ENCODE measurements at places on chromosomes 3 and 15.

DNA sequence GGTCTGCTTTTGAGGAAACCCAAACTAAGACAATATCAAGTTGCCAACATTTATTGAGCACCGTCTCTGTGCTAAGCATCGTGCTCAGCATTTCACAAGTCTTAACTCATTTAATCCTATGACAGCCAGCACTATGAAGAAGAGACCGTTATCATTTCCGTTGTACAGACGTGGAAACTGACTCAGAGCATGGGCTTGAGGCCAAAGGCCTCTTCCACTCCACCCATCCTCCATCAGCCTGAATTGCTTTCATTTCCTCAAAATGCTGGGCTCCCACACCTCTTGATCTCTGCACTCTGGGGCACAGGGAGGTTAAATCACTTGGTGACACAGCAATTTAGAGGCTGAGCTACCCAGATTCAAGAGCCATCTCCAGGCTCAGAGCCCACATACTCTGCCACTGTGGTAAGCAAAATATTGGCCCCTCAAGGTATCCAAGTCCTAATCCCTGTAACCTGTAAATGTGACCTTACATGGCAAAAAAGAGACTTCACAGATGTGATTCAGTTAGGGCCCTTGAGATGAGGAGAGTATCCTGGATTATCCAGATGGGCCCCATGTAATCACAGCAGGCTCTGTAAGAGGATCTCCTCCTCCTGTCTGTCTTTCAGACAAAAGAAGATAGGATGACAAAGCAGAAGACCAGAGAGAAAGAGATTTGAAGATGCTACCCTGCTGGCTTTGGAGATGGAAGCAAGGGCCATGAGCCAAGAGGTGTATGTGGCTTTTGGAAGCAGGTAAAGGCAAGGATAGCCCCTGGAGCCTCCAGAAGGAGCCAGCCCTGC is 24.3 kb upstream of the FLNB start:
- peak; percentile 63 for DNase-seq

DNA sequence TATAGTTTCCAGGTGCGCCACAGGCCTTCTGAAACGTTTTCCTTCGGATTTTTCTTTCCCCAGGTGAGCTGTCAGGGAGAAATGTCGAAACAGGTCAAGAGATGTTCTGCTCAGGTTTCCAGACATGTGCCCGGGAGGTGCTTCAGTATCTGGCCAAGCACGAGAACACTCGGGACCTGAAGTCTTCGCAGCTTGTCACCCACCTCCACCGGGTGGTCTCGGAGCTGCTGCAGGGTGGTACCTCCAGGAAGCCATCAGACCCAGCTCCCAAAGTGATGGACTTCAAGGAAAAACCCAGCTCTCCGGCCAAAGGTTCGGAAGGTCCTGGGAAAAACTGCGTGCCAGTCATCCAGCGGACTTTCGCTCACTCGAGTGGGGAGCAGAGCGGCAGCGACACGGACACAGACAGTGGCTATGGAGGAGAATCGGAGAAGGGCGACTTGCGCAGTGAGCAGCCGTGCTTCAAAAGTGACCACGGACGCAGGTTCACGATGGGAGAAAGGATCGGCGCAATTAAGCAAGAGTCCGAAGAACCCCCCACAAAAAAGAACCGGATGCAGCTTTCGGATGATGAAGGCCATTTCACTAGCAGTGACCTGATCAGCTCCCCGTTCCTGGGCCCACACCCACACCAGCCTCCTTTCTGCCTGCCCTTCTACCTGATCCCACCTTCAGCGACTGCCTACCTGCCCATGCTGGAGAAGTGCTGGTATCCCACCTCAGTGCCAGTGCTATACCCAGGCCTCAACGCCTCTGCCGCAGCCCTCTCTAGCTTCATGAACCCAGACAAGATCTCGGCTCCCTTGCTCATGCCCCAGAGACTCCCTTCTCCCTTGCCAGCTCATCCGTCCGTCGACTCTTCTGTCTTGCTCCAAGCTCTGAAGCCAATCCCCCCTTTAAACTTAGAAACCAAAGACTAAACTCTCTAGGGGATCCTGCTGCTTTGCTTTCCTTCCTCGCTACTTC is 3.8 kb downstream of the BHLHE40 start:
- DNase-seq, result no peak

GRCh38 chr3:187870360-187871203 is 125.3 kb upstream of the BCL6 start:
- no peak for DNase-seq

DNA sequence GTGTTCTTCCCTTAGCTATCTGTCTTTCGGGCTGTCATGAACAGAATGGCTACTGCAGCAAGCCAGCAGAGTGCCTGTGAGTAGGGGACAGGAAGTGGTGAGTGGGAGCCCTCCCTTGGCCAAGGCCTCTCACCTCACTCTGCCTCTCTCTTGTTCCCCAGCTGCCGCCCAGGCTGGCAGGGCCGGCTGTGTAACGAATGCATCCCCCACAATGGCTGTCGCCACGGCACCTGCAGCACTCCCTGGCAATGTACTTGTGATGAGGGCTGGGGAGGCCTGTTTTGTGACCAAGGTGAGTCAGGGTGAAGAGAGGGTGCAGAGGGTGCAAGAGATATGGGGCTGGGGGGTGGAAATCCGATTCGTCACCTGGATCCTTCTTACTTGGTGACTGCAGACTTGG is 3.0 kb downstream of the DLL4 start:
- no peak for DNase-seq

DNA sequence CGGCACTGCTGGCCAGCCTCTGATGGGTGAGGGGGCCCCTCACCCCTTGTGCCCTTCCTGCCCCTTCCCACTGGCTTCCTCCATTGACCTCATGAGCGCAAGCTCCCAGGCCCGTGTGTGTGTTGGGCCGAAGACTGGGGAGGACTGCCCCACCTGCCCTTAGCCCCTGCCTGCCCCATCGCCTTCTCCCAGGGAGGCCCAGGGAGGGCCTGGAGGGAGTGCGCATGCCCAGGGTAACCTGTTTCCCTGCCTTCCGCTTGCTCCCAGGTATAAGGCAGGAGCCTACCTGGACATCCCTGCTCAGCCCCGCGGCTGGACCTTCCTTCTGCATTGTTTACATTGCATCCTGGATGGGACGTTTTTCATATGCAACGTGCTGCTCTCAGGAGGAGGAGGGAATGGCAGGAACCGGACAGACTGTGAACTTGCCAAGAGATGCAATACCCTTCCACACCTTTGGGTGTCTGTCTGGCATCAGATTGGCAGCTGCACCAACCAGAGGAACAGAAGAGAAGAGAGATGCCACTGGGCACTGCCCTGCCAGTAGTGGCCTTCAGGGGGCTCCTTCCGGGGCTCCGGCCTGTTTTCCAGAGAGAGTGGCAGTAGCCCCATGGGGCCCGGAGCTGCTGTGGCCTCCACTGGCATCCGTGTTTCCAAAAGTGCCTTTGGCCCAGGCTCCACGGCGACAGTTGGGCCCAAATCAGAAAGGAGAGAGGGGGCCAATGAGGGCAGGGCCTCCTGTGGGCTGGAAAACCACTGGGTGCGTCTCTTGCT is 8.8 kb downstream of the DLL4 start:
- no peak for DNase-seq

DNA sequence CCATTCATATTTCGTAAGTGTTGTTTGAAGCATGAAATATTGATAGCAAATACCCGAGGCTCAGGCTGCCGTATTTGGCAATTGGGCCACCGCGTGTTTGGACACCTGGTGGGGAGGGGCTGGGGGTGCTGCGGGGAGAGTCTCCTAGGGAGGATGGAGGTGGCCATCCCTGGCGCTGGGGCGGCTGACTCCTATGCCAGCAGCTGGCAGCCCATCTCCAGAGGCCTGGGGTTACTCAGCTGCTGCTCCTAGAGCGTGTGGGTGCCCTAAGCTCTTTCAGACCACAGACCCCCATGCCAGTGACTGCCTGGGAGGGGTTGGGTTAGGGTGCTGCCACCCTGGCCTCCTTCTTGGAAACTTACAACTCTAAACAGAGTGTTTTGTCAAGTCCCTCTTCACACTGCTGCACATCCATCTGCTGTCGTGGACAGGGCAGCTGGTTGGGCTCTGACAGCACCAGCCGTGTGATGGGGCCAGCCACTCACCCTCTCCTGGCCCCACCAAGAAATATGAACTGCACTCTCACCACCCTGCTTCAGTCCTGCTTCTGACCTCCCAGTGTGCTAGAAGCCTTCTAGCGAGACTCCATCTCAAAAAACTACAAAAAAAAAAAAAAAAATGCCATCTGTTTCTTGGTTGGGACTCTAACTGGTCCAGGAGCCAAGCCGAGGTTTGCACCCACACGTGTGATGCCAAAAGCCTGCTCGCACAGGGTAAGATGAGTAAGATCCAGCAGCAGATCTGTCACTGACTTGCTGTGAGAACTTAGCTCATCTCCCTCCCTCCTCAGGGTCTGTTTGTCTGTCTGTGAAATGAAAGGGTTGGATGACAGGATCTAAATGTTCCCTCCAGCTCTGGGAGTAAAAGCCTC is 156.2 kb downstream of the MEGF11 start:
- no peak for DNase-seq

DNA sequence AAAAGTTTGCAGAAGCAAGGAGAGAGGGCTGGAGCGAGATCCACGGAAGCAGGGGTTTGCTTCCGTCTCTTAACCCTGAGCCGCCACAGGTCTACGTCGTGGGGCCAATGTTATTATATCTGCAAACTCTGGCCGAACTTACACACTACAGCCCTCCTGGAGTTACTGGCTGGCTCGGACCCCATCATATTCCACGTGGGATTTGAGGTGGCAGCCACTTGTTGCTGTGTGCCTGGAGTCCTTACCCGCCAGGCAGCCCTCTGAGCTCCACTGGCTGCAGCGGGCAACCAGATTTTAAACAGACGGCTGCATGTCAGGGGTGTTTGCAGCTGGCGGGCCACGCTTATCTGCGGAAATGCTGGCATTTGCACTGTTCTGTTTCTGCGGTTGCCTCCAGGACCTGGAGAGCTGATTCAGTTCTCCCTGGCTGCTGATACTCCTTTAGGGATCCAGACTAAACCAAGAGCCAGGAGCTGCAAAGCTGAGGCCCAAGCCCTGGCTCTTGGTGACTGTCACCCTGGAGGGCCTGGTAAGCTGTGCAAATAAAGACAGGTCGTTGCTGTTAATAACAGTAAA is 34.7 kb downstream of the TM2D3 start:
- no peak for DNase-seq

- no peak for DNase-seq
Measured at GRCh38 chr3:27903446-27903845, 181.3 kb upstream of the EOMES start.

- DNase-seq, result no peak
Measured at GRCh38 chr3:22098021-22098420, 347.0 kb upstream of the ZNF385D start.

GRCh38 chr15:81373775-81374395 is at the start of gene TMC3:
TMC3 (minus strand) TSS chr15:81374213; CDS start chr15:81374077, 136 bp downstream.
- no peak for DNase-seq

- no peak for DNase-seq
Measured at GRCh38 chr3:188520466-188520865, 366.5 kb downstream of the LPP start.

GRCh38 chr3:184423561-184423960 is 43.7 kb downstream of the CHRD start:
- DNase-seq, result no peak

DNA sequence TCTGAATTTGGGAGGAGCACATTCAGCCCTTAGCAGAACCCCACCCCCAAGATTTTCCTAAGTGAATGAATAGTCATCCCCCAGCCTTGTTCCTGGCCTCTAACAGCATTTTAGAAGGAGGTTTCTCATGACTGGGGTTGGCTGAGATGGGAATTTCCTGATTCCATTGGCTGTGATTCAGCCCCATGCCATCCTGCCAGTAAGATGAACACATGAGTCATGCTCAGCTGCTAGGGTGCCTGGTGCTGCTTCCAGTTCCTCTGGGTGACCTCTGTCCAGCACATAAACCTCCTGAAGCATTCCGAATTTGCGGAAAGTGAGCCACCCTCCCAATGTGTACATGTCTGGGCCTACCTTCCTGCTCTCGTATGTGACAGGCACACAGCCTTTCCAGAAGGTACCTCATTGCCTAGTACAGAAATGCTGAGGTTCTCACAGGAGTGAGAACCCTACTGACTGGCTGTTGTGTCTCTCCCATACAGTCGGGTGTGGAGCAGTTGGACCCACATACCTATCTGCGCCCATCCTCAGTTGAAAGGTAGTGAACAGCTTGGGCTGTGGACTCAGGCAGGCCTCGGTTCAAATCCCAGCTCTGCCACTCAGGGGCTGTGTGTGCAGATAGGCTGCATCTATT is 91.7 kb downstream of the APBA2 start:
- DNase-seq, result no peak

DNA sequence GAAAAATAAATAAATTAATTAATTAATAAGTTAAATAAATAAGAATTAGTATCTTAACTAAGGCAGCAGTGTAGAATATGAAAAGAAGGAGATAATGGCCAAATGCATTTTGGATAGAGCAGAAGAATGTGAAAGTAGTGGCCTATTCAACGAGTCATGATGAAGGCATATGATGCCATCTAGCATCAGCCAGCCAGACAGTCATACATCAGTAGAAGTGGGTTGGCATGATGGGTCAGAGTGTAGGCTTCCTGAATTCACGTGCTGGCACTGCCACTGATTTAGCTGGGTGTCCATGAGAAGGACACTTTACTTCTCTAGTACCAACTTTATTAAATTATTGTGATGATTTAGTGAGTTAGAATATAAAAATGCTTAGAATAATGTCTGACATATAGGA is 256.1 kb upstream of the ARPP21 start:
- DNase-seq, result no peak

- no peak for DNase-seq
Measured at GRCh38 chr3:113166357-113166718, 45.0 kb upstream of the BOC start.

GRCh38 chr3:33145221-33145900 is 31.5 kb downstream of the CRTAP start:
- DNase-seq, result no peak

- no peak for DNase-seq
Measured at GRCh38 chr15:74025436-74025835, 30.9 kb downstream of the PML start.

DNA sequence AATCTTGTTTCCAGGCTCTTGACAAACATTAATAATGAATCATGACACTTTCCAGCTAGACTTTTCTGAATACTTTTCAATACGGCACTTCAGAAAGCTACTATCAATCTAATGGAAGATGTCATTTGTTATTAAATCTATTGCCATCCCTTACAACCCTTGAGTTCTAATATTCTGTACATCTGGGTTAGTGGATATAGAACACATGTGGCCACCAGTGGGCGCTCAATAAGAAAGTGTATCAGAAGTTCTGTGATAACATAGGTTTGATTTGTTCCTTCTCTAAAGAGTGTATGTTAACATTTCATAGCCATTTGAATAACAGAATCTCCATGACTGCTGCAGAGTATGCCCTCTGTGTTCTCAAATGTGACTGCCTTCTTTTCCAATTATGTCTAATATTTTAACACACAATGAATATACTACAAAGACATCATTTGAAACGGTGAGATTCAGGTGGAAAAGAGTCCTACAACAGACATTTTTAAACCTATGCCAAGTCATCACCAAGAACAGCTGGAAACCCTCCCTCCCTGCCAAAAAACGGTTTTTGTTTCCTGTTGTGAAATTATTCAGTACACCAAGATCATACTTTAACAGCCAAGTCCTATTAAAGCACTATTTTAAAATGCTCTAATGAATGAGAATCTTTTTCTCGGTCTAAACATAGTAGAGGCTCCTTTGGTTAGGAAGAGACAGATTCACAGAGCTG is 22.2 kb downstream of the ALDH1A2 start:
- DNase-seq, result no peak

All from germinal center (tissue), 1 donor.